ENCODE measurements at places on chromosomes 3 and 15. TPM values are rescaled to one million over a fixed set of nuclear protein-coding genes. Genes with fewer than 3 reads are reported as not detected.
A peak's percentile ranks its signal among the peaks of the same experiment; 100 is the strongest.

RBPMS2 gene
- 4.9 TPM for polyA plus RNA-seq

TASOR gene
- 47.3 TPM for polyA plus RNA-seq

ITIH1 gene
- polyA plus RNA-seq: 0.33 TPM

COL6A5 gene
- polyA plus RNA-seq: 0.01 TPM

DNA sequence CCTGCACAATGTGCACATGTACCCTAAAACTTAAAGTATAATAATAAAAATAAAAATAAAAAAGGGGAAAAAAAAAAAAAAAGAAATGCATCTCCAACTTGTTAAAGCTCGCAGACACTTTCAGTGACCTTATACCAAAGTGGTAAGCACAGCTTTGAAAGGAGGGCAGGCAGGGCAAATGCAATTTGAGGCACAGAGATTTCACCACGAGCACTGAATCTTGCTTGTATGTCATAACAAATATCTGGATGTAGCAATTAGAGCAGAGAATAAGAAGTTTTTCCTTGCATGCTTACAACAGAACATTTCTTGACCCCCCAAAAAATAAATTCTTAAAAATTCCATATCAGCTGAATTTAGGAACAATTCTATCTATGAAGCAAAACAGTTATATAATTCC is 66.5 kb downstream of the FBN1 start:
- DNase-seq: no peak

- DNase-seq: peak; percentile 84
Observed at GRCh38 chr3:184371570-184372018, 6.4 kb downstream of the THPO start.

GRCh38 chr3:5162102-5162501 is 25.4 kb upstream of the EDEM1 start:
- DNase-seq: no peak

DNA sequence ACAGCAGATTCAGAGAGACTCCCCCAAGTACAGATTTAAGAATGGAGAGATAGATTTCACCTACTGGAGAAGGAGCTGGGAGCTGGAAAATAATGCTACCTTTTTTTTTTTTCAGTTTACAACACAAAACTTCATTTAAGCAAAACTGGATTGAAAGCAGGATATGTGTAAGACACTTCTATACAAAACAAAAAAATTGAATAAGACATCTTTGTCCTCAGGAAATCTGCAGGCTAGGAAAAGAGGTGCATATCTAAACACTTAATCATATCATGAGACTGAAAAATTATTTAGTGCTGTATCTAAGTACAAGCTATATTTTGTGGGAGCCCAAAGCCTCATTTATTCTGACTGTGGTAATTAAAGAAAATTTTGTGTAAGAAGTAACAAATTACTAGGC is 516.1 kb downstream of the ZIC1 start:
- no peak for DNase-seq
